ENCODE measurements at places on chromosomes 1 and 21.
A peak's percentile ranks its signal among the peaks of the same experiment; 100 is the strongest.

- no peak for DNase-seq
Measured at GRCh38 chr21:28993293-28993629, 584 bp upstream of the LTN1 start.

GRCh38 chr1:18060366-18060765 lies 47.2 kb upstream of the IGSF21 start:
- DNase-seq = no peak

- DNase-seq = no peak
Measured at GRCh38 chr21:36211660-36212512, 55.3 kb downstream of the DOP1B start.

GRCh38 chr1:101363891-101364318 lies 127.1 kb downstream of the S1PR1 start:
- DNase-seq = no peak

GRCh38 chr21:36732217-36732616 lies 33.3 kb downstream of the SIM2 start:
- DNase-seq = no peak

DNA sequence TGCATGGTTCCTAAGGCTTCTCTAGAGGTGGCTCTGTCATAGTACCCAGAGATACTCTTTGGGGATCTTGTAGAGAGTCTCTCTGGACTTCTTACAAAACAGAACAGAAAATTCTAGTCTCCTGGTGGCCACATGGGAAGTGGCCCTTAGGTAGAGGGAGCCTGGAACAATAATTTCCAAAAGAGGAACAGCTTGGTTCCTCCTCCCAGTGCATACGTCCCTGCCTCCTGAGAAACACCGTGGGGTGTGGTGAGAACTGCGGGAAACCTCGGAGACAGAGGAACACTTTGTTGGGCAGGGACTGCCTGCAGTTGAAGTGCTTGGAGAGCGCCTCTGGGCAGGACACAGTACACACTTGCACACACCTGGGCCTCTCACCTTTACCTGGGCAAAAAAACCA lies 38.8 kb upstream of the EPHA8 start:
- DNase-seq = no peak

DNA sequence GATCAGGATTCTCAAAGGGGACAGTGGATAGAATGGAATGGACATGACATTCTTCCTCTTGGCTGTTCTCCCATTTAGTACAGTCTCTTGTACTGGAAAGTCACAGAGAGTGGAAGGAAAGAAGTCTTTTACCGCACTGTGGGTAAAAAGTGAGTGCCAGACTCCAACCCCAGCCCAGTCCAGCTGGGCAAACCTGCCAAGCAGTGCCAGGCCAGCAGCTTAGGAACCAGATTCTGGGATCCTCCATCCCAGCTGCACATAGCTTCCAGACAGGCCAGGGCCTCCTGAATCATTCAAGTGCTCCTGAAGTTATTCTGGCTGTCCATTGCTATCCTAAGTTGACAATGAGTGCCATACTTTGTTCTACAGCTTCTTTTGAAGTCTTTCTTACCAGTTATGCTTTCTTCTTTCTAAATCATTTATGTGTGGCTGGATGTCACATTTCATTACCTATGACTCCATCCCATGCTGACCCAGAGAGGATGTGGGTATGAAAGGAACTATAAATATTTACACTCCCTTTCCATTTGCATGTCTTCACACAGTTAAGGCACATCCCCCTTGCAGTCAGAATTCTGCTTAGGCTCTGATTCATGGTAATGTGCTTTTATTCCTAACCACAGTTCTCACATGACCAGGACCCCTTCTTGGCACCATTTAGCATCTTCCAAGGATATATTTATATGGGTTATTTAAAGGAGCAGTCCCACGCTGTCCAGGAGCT lies 88.9 kb downstream of the AK5 start:
- DNase-seq = peak; percentile 64

GRCh38 chr1:18794561-18794960 lies 64.9 kb downstream of the TAS1R2 start:
- DNase-seq = no peak

DNA sequence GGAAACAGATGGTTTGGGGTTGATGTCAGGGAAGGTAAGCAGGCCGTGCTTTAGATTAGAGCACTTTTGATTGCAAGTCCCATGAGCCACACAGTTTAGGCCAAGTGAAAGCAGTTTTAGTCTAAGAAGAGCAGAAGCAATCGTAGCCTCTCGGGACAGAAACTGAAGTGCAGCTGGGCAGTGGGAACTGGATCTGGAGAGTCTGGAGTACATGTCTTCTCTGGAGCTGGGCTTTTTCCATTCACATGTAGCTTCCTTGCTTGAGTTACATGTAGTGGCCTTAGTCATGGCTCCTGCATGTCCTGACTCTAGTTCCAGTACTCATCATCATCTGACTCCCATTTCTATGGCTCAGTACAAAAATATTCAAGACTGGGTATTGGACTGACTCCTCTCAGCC lies 16.7 kb downstream of the CAMTA1 start:
- DNase-seq = no peak

- DNase-seq = no peak
Measured at GRCh38 chr1:8457760-8458381, 140.0 kb downstream of the SLC45A1 start.

DNA sequence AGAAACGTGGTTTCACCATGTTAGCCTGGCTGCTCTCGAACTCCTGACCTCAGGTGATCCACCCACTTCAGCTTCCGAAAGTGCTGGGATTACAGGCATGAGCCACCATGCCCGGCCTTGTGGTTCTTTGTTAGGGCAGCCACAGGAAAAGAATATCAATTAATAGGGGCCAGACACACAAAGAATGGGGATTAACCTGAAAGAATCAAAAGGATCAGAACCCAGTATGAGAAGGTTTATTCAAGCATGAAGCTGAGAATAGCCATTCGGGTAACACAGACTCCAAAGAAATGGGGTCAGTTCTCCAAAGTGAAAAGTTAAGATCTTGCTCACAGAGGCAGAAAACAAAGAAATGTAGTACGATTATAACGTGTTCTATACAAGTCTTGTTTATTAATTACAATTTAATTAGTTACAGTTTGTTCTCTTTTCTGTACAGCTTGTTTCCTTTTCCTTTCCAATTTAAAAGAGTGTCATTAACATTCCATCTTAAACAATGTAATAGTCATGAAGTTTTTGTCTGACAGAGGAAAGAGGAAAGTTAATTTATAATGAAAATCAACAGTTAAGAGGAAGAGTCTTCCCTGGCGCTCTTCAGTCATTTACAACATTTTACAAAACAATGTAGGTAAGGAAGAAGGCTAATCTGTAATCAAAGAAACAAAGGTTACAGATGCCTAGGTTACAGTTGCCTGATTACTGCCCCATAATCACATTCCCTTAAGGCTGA lies 51.3 kb upstream of the SLC45A1 start:
- no peak for DNase-seq

GRCh38 chr1:21707086-21707840 lies 38.1 kb upstream of the RAP1GAP start:
- DNase-seq = no peak

Data from SW480 (cell line).